ENCODE measurements at places on chromosomes 16 and 17. TPM values are rescaled to one million over a fixed set of nuclear protein-coding genes. Genes with fewer than 3 reads are reported as not detected.

MT3 gene
- not detected for total RNA-seq

CSH1 gene
- not detected for total RNA-seq

ADAD2 gene
- total RNA-seq, result not detected

TGFB1I1 gene
- total RNA-seq, result 34.7 TPM

CRYM gene
- not detected for total RNA-seq

SKAP1 gene
- 1.1 TPM for total RNA-seq

ZNF646 gene
- 11.9 TPM for total RNA-seq

DNA sequence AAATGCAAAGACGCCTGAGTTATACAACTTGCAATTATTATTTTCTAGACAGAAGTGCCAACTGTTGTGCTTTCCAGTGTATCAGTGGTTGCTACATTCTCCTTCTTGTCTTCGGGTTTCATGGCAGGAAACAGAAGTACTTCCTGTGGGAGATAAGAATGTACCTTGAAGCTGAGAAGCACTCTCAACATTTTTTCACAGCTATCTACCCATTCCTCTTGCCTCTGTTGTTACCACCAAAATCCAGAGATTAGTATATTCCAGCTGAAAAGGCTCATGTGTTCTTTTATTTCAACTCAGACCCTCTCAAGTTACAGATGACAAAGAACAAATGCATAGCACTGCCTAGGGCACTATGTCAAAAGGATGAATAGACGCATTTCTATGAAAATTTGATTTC is 4.8 kb upstream of the ADAT1 start:
- no peak for DNase-seq

GRCh38 chr16:70687102-70687511 is 1.3 kb upstream of the MTSS2 start:
- no peak for DNase-seq

- no peak for DNase-seq
Observed at GRCh38 chr17:37502009-37502936, 12.6 kb downstream of the DUSP14 start.

- DNase-seq, result no peak
Observed at GRCh38 chr17:70563281-70563820, 394.0 kb downstream of the KCNJ2 start.

DNA sequence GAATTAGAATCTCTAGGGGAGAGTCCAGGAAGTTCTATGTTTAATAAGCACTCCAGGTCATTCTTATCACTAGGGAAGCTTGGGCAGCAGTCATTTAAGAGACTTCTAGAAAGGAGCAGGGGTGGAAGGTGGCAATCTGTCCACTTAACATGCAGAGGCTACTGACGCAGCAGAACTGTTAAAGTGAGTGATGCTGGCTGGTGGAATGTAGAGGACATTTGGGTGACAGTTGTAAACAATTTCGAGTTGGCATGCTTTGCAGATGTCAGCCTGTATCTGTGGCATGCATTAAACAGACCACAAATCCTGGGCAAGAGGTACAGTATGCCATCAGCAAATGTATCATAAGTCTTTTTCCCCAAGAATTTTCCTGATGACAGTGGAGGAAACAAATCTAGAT is 40.5 kb upstream of the HS3ST3A1 start:
- DNase-seq, result no peak

DNA sequence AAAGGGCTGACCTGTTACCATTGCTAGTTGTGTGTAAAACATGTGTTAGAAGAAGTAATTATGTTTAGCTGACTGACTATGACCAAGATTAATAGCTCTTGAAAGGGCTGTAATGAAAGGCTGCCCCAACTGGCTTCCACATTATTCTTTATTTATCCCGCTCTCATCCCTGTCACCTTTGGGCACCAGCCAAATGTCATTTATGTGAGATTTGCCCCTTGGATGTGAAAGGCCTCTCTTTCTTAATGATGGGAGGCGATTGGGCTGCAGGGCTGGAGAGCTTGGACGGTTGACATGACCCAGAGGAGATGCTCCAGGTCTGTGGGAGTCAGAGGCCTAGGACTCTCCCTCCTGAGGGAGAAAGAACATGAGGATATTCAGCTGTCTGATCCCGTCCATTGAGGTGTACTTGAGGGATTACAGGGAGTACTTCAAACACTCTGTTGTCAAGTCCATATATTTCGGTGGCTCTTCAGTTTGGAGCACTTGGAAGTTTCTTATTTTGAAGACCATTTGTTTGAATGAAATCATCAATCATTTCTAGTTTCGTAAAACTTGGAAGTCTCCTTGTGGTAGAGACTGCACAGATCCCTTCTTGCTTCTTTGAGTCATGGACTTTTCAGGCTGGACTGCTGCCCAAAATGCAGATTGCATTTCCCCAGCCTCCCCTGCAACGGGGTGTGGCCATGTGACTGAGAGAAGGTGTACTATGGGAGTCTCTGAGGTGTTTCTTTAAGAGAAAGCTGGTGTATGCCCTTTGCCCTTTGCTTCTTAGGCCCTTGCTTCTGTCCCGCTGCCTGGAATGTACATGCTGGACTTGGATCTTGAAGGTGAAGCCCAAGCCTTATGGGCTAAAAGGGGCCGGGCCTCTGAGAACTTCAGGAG is 51.3 kb downstream of the FTO start:
- DNase-seq, result no peak

DNA sequence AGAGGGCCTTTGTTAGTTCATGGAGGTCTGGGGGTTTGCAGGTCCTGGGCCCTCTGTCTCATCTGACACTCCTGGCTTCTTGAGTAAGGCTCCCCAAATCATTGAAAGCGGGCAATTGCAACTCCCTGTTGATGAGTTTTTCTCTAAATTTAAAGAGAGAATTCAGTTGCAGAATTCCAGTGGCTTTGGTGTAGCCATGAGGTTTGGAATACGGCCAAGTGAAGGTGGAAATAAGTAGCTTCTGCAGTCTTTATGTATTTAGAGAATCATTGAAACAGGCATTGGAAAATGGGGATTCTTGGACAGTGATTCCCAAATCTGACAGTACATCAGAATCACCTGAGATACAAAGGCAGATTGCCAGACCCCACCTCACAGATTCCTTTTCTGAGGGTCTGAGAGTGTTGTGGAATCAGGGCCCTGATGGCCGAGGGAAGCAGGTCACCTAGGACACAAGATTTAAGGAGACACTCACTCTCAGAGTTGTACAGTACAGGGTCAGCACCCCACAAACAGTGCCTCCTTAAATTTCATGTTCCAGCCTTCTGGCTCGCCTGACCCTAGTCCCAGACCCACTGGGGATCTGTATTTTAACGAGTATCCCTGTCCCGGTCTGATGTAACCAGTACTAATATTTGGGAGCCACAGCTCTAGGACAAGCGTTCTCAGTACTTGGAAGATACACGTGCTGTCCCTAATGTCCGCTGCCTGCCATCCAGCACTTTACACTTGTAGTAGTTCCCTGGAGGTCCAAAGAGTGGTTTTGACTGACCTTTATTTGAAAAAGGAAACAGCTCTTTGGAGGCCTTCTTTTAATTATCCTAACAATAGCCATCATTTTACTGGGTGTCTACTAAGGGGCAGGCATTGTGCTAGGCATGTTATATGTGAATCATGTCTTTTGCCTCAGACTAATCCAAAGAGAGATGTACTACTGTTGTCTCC is 37.8 kb downstream of the YPEL2 start:
- no peak for DNase-seq

Data from mesenteric fat pad (tissue), 1 donor.